ENCODE measurements at places on chromosomes 2 and 18.

DNA sequence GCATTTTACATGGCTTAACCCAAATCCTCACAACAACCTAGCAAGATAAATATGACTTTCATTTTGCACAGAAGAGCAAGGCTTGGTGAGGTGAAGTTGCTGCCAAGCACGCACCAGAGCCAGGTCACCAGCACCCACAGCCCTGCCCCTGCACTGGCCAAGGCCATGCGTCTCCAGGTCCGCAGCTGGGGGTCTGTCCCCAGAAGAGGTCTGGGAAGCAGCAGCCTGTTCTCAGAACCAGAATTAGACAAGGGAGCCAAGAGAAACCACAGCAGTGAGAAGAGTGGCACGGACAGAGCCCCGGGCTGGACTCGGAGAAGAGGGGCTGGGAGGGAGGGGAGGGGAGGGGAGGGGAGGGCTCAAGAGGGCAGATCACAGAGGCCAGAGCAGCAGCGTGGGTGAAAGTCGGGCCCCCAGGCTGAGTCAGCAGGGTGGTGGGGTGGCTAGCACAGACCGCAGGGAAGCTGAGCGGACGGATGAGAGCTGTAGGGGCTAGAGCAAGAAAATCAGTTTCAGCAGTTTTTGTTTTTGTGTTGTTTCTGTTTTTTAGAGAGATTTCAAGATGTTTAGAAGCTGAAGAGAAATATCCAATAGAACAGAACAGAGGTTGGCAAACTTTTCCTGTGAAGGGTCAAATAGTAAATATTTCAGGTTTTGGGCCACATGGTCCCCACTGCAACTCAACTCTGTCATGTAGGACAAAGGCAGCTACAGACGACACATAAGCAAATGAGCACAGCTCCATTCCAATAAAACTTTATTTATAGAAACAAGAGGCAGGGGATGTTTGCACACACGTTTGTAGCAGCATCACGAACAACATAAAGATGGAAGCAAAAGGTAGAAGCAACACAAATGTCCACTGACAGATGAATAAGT, 7.4 kb upstream of the MTERF4 start:
- DNase-seq: no peak

DNA sequence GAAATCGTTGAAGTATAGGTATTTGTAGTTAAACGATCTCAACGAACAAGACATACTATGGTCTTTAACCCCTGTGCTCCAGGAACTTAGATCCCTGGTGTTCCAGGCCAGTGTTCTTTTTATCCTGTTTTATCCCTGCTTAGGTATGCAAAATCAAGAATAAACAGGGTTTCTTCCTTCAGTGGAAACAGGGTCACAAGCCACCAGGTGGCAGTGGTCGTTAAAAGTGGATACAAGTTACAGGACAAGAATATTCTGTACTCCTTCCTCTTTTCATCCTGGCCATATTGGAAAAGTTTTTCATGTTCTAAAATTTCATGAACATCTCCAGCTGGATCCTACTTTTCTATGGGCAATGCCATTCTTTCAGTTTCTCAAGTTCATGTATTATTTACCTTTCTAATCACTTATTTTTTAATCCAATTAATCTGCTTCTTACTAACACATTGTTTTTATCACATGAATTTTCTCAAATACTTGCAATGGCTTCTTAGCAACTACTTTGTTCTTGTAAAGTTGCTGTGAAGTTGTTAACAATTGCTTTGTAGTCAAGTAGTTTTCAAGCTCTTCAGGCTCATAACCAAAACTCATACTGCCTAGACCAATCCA, 16.4 kb upstream of the HNMT start:
- DNase-seq: peak; percentile 62

DNA sequence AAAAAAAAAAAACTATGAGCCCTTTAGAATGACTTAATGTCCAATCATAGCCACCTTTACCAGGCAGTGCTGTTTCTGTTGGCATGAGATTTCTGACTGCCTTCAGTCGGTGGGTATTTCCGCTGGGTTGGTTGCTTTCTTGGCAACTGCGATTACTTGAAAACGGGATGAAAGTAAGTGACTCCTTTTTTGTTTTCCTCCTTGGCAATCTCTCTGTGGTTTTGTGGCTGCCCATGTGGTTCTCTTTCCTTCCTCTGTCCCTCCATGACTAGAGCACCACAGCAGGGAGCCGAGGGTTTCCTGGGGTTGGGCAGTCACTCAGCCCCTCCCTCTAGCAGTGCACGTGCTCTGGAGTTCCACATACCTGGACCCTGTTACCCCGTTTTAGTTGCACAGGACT, 112.1 kb downstream of the KLHL29 start:
- DNase-seq: peak; percentile 84

DNA sequence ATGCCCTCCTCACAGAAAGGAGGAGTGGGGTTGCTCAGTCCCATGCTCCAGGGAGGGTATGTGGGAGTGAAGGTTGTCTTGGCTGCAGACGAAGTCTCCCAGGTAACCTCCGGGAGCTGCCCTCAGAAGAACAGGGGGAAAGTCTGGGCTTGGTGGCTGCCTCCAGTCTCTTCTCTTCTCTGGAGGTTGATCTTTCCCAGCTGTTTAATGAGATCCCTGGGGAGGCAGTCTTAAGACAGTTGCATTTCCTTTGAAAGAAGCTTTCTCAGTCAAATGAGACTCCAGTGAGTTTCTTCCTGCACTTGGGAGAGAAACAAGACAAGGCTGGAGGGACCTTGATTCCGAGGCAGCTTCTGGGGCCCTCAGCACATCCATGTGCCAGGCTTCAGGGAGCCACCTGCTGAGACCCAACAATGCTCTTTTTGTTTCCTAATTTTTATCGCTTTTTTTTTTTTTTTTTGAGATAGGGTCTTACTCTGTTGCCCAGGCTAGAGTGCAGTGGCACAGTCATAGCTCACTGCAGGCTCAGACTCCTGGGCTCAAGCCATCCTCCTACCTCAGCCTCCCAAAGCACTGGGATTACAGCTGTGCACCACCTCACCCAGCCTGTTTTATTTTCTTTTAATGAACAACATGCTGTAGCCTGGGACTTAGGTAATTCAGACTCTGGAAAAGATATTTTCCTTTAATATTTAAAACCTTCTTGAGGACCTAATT, 71.7 kb upstream of the TPO start:
- DNase-seq: no peak

DNA sequence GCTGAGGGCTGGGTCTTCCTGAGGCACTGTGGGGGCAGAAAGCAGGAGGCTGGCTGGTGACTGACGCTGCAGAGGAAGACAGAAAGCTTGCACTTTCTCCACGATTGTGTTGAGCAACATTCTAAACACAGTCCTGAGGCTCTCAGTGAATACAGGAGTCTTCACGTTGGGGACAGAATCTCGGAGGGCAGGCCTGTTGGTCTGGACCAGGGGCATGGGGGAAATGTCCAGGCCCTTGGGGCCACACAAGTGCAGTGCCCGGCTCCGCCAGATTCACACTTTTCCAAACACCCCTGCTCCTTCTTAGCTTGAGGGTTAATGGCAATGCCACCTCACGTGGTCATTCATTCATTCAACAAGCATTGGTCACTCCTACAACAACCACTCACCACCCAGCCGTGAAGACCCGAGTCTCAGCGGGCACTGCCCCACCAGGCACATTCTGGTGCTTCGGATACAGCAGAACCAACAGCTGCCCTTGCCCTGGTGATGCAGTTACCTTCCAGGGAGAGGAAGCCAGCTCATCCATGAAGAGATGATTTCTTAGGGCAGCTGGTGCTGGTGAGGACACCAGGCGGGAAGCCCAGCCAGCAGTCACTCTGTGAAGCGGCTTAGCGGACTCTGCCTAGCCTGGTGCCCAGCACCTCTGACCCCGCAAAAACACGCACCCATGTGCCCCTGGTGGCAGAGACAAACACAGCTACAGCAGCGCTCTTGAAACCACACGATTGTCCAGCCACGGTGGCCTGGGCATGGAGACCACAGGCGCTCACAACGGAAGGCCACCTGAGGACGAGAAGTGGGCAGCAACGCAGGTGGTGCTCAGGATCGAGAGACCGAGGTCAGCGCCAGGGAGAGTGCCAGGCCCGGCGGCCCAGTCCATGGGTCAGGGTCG, 10.9 kb upstream of the GPC1 start:
- DNase-seq: no peak

- DNase-seq: no peak
These were observed 217.9 kb downstream of the VAPA start for GRCh38 chr18:10131460-10132395.

- no peak for DNase-seq
These were observed 176.3 kb upstream of the DSEL start for GRCh38 chr18:67692811-67693210.

DNA sequence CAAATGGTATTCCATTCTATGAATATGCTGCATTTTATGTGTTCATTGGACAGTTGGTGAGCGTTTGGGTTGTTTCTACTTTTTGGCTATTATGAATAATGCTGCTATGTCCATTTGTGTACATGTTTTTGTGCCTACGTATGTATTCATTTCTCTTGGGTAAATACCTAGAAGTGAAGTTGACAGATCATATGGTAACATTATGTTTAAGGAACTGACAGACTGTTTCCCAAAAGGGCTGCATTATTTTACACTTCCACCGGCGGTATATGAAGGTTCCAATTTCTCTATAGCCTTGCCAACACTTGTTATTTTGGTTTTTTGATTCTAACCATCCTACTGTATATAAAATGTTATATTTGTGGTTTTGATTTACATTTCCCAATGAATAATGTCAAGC, 703.9 kb upstream of the CDH2 start:
- no peak for DNase-seq

- no peak for DNase-seq
These were observed 49.0 kb upstream of the SP3 start for GRCh38 chr2:174014011-174014698.

DNA sequence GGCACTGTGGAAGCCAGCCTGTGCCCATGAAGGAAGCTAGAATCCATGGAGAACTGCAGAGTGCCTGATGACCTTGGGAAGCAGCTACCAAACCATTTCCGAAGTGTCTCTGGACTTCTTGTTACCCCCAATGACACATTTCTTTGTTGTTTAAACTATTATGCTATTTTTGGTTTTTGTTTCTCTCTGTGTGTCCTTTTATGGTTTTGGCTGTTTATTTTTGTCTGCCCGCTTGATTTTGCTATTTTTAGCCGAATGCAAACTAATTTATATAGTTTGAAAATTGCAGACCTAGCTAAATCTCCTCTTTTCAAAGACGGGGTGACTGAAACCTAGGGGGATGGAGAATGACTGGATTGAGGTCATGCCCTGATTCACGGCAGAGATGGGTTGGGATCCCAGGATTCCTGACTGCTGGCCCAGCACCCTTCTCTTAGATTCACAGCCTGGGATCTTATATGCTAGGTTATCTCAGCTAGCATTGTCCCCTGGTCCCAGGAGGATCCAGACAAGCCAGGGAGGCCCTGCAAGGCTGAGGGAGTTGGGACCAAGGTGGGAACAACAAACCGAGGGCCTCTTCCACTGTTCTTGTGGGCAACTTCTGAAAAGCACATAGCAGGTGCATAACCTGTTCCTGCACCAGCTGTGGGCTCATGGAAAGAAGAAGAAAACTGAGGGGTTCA, 116.3 kb upstream of the HAAO start:
- DNase-seq: no peak

GRCh38 chr2:118124288-118124891, 36.1 kb downstream of the INSIG2 start:
- no peak for DNase-seq

- no peak for DNase-seq
These were observed 364.2 kb downstream of the ZNF516 start for GRCh38 chr18:76130845-76131244.

DNA sequence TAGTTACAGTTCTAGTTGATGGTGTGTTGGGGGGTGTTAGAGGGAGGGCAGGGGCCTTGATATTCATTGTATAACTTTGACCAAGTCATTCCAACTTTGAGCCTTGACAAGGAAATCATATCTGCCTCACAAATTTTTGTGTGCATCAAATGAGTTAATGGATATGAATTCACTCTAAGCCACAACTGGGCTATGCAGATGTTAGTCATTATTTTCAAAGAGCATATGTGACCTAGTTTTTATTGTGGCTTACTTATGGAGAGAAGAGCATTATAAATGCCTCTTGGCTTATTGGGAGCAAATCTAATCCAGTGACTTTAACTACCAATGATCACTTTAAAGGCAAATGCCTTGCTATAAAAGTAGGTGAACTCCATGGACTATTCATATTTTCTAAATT, 250.2 kb downstream of the LPIN1 start:
- no peak for DNase-seq

GRCh38 chr18:26893996-26894395, 28.5 kb upstream of the AQP4 start:
- no peak for DNase-seq

DNA sequence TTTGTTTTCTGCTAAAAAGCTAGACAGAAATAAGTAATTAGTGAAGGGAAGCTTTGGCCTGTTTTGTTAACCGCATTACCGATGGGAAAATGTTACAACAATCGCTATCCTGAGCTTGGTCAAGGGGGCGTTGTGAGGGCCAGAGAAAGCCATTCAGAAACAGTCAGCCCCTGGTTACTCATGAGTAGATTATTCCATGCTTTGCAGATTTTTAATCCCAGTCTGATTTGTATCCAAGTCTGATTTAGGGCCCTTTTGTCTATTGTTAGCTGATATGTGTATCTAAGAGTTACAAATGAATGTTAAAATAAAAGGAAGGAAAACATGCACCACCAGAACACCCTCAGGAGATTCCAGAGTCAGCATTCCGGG, 99.1 kb downstream of the PRPF40A start:
- no peak for DNase-seq

DNA sequence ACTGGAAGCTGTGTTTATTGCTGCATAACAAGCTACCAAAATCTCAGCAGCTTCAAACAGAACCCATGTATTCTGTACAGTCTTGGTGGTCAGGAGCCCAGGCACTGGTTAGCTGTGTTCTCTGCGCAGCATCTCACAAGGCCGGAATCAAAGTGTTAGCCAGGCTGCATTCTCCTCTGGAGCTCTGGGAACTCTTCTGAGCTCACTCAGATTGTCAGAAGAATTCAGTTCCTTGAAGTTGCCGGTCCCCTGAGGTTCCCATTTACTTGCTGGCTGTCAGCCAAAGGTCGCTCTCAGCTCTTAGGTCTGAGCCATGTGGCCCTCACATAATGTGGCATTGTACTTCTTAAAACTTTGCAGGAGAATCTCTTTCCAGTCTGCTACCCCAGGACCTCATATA, 123.6 kb upstream of the SMIM21 start:
- no peak for DNase-seq

- DNase-seq: no peak
These were observed 31.6 kb downstream of the RAB27B start for GRCh38 chr18:54859667-54860421.

GRCh38 chr2:174753038-174753633, 11.1 kb downstream of the CHRNA1 start:
- no peak for DNase-seq

GRCh38 chr2:176482107-176482506, 212.9 kb downstream of the MTX2 start:
- no peak for DNase-seq

GRCh38 chr18:63439334-63439733, 17.1 kb upstream of the VPS4B start:
- peak; percentile 58 for DNase-seq

- no peak for DNase-seq
These were observed 19.9 kb downstream of the CHMP3 start for GRCh38 chr2:86543335-86543734.
